ENCODE measurements at places on chromosomes 3 and 15. TPM values are rescaled to one million over a fixed set of nuclear protein-coding genes. Genes with fewer than 3 reads are reported as not detected.

Gene IL20RB
- not detected for total RNA-seq

Gene TERC
- 530 TPM for total RNA-seq

Gene PLCH1
- total RNA-seq: 0.40 TPM

Gene MESP2
- not detected for total RNA-seq

Gene ZNF660
- total RNA-seq: 13.4 TPM

Gene ENTPD3
- 0.88 TPM for total RNA-seq

Gene WNT7A
- total RNA-seq: not detected

Gene NRROS
- total RNA-seq: 36.8 TPM

Gene ADGRG7
- total RNA-seq: not detected

Gene SERPINI2
- total RNA-seq: 1.4 TPM

Gene CASR
- not detected for total RNA-seq

Gene HHATL
- total RNA-seq: 1.3 TPM

Gene RHOV
- 0.76 TPM for total RNA-seq

Gene PKM
- total RNA-seq: 250 TPM

Gene ACKR2
- total RNA-seq: 3.1 TPM

Gene ACP3
- 1.4 TPM for total RNA-seq

Gene PRTG
- total RNA-seq: 4.1 TPM

Gene FANCD2OS
- not detected for total RNA-seq

Gene TUSC7
- not detected for total RNA-seq

Gene RETNLB
- total RNA-seq: not detected

Gene ANKUB1
- 1.0 TPM for total RNA-seq

Gene CAND2
- 6.8 TPM for total RNA-seq

Gene SOX14
- total RNA-seq: not detected

Gene CRABP1
- not detected for total RNA-seq

Gene GOLGA8J
- not detected for total RNA-seq

Gene EFCAB12
- 0.76 TPM for total RNA-seq

Gene PAQR5
- not detected for total RNA-seq

Gene ADAMTS17
- total RNA-seq: not detected

Gene WDR93
- not detected for total RNA-seq

Gene STRC
- total RNA-seq: not detected

Gene ANKRD34C
- not detected for total RNA-seq
